ENCODE measurements at places on chromosomes 7 and 10. TPM values are rescaled to one million over a fixed set of nuclear protein-coding genes. Genes with fewer than 3 reads are reported as not detected.

DNA sequence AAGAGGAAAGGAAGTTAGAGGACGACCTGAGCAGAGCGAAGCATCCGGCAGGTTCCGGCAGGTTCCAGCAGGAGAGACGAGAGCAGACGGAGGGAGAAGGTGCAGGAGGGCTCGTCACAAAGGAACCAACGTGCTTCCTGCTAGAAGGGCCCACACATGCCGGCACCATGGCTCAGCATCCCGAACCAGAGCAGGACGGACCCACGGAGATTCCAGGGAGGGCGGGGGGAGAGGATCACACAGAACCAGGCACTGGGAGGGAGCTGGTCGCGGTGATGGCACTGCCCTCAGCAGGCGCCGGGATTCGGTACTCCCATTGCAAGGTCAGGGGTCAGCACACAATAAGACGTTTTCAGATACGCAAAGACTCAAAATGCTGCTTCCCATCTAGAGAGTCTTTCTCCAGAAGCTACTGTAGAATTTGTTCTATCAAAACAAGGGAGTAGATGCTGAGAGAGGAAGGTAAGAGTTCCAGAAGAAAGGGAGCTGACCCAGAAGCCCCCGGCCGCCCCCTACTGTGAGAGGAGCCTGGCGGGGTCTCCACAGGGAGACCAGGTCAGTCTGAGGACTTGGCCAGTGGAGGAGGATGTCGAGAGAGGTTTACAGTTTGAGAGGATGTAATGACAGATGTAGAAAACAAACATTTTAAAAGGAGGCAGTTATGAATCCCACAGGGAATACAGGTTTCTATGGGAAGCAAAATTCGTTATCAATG lies 23.6 kb upstream of the PWWP2B start:
- no peak for DNase-seq

DNA sequence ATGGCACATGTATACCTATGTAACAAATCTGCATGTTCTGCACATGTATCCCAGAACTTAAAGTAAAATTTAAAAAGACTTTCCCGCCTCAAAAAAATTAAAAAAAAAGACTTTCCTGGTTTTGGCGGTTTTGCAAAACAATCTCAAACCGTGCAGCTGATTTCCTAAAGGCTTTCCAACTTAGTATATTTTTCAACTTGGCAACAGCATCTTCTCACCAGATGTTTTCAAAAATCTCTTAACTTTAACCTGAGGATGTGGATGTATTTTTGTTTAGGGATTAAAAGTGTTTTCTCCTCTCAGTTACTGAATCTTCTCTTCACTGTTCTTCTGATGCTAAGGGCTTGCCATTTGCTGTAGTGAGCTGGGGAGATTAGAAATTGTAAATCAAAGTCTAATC lies 96.5 kb upstream of the PLPP4 start:
- no peak for DNase-seq

DNA sequence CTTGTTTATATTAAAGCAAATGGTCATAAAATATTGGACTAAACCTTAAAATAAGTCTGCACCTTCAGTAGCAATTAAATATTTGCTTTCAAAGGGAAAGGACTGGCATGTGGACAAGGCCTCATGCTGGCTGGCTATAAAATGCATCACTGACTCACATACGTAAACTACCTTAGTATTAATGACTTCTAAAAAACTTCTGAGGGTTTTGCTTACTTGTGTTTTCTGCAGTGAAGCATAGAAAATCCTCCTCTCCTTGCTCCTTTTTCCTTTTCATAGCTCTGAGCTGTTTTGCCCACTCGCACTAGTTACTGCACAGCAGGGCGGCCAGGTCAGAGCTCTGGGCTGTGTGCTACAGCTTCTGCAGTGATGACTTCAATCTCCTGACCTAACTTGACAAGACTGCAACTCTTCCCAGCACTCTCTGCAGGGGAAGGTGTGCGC lies 82.3 kb downstream of the CUL2 start:
- no peak for DNase-seq

- no peak for DNase-seq
Observed at GRCh38 chr10:89351412-89351779, 23.6 kb downstream of the IFIT3 start.

- DNase-seq, result no peak
Observed at GRCh38 chr7:66146701-66147100, 32.1 kb downstream of the CRCP start.

- DNase-seq, result no peak
Observed at GRCh38 chr10:28839600-28840007, 162.3 kb downstream of the BAMBI start.

DNA sequence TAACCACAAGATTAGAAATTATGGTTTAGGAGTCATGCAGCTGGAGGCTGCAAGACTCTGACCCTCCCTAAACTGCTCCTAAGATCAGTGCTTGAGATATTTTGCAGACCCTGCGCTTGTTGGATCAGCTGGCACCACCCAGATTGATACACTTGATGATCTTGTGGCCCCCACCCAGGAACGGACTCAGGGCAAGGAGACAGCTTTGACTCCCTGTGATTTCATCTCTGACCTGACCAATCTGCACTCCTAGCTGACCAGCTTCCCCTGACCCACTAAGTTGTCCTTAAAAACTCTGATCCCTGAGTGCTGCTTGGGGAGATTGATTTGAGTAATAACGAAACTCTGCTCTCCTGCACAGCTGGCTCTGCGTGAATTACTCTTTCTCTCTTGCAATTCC lies 8.0 kb upstream of the RAB18 start:
- DNase-seq, result no peak

CAV2 gene
- 331 TPM for total RNA-seq

TRPV5 gene
- not detected for total RNA-seq

DNA sequence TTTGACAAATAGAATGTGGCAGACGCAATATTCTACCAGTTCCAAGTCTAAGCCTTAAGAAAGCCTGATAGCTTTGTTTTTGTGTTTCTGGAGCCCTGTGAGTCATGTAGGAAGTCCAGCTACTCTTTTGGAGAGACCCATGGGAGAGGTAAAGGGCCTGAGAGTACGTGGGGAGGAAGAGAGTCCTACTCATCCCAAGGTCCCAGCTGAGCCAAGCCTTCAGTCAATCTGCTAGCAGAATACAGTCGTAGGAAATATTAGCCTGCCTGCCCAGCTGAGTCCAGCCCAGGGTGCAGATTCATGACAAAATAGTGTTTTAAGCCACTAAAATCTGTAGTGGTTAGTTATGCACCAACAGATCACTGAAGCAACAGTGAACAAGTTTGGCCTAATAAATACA lies 9.0 kb upstream of the GNA12 start:
- no peak for DNase-seq

GRCh38 chr10:129771576-129771975 lies 192.5 kb downstream of the EBF3 start:
- no peak for DNase-seq

PON3 gene
- total RNA-seq, result 11.8 TPM

GRCh38 chr10:77186936-77187335 lies 450.7 kb downstream of the KCNMA1 start:
- no peak for DNase-seq

JAKMIP3 gene
- total RNA-seq, result 1.1 TPM

Measured in thyroid gland (tissue), 4 donors.